Parietal lobe (tissue), 2 donors: ENCODE measurements at places on chromosomes 7 and 10. TPM values are rescaled to one million over a fixed set of nuclear protein-coding genes. Genes with fewer than 3 reads are reported as not detected.

GPR85 gene
- total RNA-seq: 156 TPM

UMAD1 gene
- total RNA-seq: 11.3 TPM

SLC12A9 gene
- total RNA-seq: 30.4 TPM

PLAU gene
- 0.94 TPM for total RNA-seq

MAT1A gene
- not detected for total RNA-seq

CPVL gene
- 65.7 TPM for total RNA-seq

PEX1 gene
- total RNA-seq: 67.3 TPM

MPP7 gene
- total RNA-seq: 2.2 TPM

MEST gene
- total RNA-seq: 110 TPM

FAM25C gene
- not detected for total RNA-seq

ITPRID1 gene
- total RNA-seq: 5.3 TPM

TDRD1 gene
- under 0.01 TPM for total RNA-seq

ACTL6B gene
- total RNA-seq: 107 TPM
